CD4-positive, alpha-beta memory T cell (primary cell): ENCODE measurements at places on chromosomes 6 and 20. TPM values are rescaled to one million over a fixed set of nuclear protein-coding genes. Genes with fewer than 3 reads are reported as not detected.
A peak's percentile ranks its signal among the peaks of the same experiment; 100 is the strongest.

GRCh38 chr6:24951811-24952299 lies 16.1 kb upstream of the RIPOR2 start:
- peak overlapping the region; percentile 51 for H3K27ac ChIP-seq
- H3K4me1 ChIP-seq = peaks cover 100% of the 10 kb centered on the region
- no peaks in the 10 kb centered on the region for H3K36me3 ChIP-seq
- peak overlapping the region; percentile 47 for H3K4me3 ChIP-seq
- DNase-seq = peak; percentile 81

Gene SLX4IP
- total RNA-seq = 6.3 TPM

DNA sequence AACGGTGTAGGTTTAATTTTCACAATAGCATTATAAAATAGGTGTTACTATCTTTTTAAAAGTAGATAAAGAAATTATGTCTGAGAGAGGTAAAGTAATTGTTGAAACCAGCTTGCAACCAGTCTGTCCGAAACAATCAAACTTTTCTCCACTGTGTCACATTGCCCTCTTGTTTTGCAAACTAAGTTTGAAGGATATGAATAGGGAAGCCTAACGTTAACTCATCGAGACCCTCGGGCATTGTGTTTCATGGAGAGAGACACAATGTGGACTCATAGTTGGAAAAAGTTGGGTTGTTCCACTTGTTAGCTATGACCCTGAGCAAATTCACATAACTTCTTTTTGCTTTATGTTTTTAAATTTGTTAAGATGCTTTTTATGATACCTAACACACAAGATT lies 254.4 kb upstream of the IMPG1 start:
- H3K27ac ChIP-seq = no peak overlapping the region
- H3K4me3 ChIP-seq = no peak overlapping the region
- no peak for DNase-seq
- H3K27me3 ChIP-seq = no peaks in the 10 kb centered on the region
- H3K4me1 ChIP-seq = no peaks in the 10 kb centered on the region

Gene SCRT2
- total RNA-seq = not detected

GRCh38 chr20:48800177-48800576 lies 27.6 kb downstream of the PREX1 start:
- H3K4me3 ChIP-seq = no peak overlapping the region
- H3K4me1 ChIP-seq = peaks cover 97% of the 10 kb centered on the region
- no peaks in the 10 kb centered on the region for H3K27me3 ChIP-seq
- H3K27ac ChIP-seq = no peak overlapping the region

Gene SH3BGRL2
- total RNA-seq = 0.50 TPM

GRCh38 chr20:9071976-9072726 lies 3.3 kb downstream of the PLCB4 start:
- no peak for DNase-seq
- no peak overlapping the region for H3K27ac ChIP-seq

Gene VNN1
- 0.11 TPM for total RNA-seq

GRCh38 chr6:103723438-103724322 lies 1136.0 kb downstream of the HACE1 start:
- no peaks in the 10 kb centered on the region for H3K4me1 ChIP-seq
- DNase-seq = no peak
- H3K27ac ChIP-seq = no peak overlapping the region
- H3K27me3 ChIP-seq = no peaks in the 10 kb centered on the region
- H3K4me3 ChIP-seq = no peak overlapping the region

Gene PTK6
- not detected for total RNA-seq

Gene SNAP91
- not detected for total RNA-seq

GRCh38 chr6:143621876-143622605 lies 55.7 kb upstream of the PHACTR2 start:
- H3K4me1 ChIP-seq = peaks cover 29% of the 10 kb centered on the region
- H3K4me3 ChIP-seq = no peak overlapping the region
- H3K27ac ChIP-seq = no peak overlapping the region
- H3K27me3 ChIP-seq = no peaks in the 10 kb centered on the region
- DNase-seq = no peak

Gene EDEM2
- 27.6 TPM for total RNA-seq

- no peaks in the 10 kb centered on the region for H3K4me1 ChIP-seq
- H3K27me3 ChIP-seq = no peaks in the 10 kb centered on the region
- H3K36me3 ChIP-seq = no peaks in the 10 kb centered on the region
- H3K4me3 ChIP-seq = no peak overlapping the region
- no peak for DNase-seq
These were observed 52.3 kb upstream of the UTRN start for GRCh38 chr6:144232832-144233230.

Gene SPTLC3
- 0.26 TPM for total RNA-seq

- no peaks in the 10 kb centered on the region for H3K27me3 ChIP-seq
- no peak for DNase-seq
- H3K4me1 ChIP-seq = no peaks in the 10 kb centered on the region
- H3K27ac ChIP-seq = no peak overlapping the region
- H3K4me3 ChIP-seq = no peak overlapping the region
- no peaks in the 10 kb centered on the region for H3K36me3 ChIP-seq
These were observed 23.5 kb downstream of the SLC17A4 start for GRCh38 chr6:25777856-25778649.

GRCh38 chr6:74891349-74891831 lies 314.5 kb downstream of the COL12A1 start:
- no peaks in the 10 kb centered on the region for H3K36me3 ChIP-seq
- H3K27ac ChIP-seq = no peak overlapping the region
- no peaks in the 10 kb centered on the region for H3K4me1 ChIP-seq
- no peak for DNase-seq
- no peak overlapping the region for H3K4me3 ChIP-seq

Gene CENPB
- 52.2 TPM for total RNA-seq

Gene NOX3
- not detected for total RNA-seq

DNA sequence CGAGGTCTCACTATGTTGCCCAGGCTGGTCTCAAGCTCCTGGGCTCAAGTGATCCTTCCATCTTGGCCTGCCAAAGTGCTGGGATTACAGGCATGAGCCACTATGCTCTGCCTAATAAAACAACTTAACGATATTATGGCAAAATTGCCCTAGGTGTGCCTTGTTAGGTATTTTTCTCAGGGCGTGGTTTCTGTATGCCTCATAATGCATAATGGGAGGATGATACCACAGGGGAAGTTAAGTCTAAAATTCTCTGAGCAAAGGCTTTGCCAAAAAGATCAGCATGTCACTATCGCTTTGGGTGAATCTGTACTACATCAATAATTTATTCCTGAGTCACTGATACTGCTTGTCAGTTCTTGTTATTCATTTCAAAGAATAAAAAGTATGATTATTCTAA lies 15.9 kb upstream of the LOC128125822 start:
- no peak overlapping the region for H3K4me3 ChIP-seq
- no peaks in the 10 kb centered on the region for H3K27me3 ChIP-seq
- no peaks in the 10 kb centered on the region for H3K36me3 ChIP-seq
- H3K4me1 ChIP-seq = no peaks in the 10 kb centered on the region

DNA sequence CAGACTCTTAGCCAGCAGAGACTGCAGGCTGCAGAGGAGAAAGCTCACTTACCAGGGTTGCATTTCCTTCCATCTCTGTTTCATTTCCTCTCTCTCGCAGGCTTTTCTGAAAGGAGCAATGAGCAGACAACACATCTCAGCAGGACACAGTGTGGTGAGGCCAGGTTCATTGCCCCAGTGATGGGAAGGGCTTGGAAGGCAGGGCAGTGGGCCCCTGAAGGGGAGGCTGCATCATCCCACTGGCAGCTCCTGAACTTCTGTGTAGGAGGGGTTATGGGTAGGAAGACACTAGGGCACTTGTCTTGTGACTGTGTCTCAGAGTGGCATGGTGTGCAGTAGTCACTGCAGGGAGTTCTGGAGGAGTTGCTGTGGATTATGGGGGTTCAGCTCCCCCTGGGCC lies 246.8 kb downstream of the QKI start:
- no peaks in the 10 kb centered on the region for H3K4me1 ChIP-seq
- no peaks in the 10 kb centered on the region for H3K36me3 ChIP-seq
- no peak overlapping the region for H3K27ac ChIP-seq

DNA sequence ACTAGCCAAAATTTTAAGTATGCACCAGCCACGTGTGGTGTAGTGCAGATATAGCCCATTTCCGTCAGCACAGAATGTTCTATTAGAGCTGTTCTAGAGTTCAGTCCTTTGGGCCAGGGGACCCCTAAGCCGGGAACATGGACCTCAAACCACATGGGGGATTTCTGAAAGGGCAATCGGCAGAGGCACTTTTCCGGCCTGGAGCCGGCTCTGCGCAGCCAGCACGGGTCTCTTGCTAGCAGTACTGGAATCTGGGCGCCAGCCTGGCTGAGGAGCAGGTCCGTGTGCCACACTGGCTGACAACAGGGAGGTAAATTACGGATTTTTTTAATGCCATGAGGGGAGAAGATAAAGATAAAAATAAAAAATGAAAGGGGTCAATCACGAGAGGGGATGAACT lies 120.5 kb downstream of the SULF2 start:
- DNase-seq = no peak
- no peaks in the 10 kb centered on the region for H3K27me3 ChIP-seq
- H3K27ac ChIP-seq = no peak overlapping the region
- H3K4me1 ChIP-seq = peaks cover 4% of the 10 kb centered on the region
- H3K4me3 ChIP-seq = no peak overlapping the region

Gene SLC4A11
- 0.83 TPM for total RNA-seq

- H3K36me3 ChIP-seq = no peaks in the 10 kb centered on the region
- DNase-seq = no peak
- no peaks in the 10 kb centered on the region for H3K27me3 ChIP-seq
- no peak overlapping the region for H3K4me3 ChIP-seq
- no peak overlapping the region for H3K27ac ChIP-seq
These were observed 16.8 kb downstream of the RALY start for GRCh38 chr20:34010405-34010931.

- H3K27me3 ChIP-seq = no peaks in the 10 kb centered on the region
- DNase-seq = no peak
- no peak overlapping the region for H3K4me3 ChIP-seq
- peaks cover 10% of the 10 kb centered on the region for H3K4me1 ChIP-seq
- no peaks in the 10 kb centered on the region for H3K36me3 ChIP-seq
- H3K27ac ChIP-seq = no peak overlapping the region
These were observed 29.6 kb downstream of the PCNA start for GRCh38 chr20:5090191-5090590.

DNA sequence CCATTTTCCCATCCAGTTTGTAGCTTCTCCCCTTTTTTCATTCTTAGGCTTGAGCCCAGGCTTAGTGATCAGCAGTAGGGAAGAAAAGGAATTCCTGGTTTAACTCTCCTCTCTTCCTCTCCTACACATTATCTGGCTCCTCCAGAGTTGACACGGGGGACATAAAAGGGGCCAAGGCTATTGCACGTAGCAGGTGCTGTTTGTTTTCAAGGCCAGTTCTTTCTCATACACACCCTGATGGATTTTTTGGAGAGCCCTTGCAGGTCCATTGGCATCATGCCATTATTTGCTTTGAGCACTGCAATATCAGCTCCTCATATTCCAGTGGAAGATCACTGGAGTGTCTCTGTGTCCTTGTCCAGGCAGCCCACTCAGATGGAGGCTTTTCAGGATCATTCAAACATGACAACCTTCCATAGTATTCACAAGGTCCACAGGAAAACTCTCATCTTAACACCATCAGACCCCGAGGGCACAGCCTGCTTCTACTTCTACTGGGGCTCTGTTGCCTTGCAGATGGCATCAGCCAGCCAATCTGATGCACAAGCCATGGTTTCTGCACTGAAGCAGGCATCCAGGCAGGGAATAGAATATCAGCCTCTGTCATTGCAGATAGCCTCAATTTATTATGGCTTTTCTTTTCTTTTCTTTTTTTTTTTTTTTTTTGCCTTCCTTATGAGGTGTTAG lies 18.8 kb downstream of the PLCB4 start:
- H3K4me1 ChIP-seq = no peaks in the 10 kb centered on the region
- H3K4me3 ChIP-seq = no peak overlapping the region
- H3K27me3 ChIP-seq = no peaks in the 10 kb centered on the region

DNA sequence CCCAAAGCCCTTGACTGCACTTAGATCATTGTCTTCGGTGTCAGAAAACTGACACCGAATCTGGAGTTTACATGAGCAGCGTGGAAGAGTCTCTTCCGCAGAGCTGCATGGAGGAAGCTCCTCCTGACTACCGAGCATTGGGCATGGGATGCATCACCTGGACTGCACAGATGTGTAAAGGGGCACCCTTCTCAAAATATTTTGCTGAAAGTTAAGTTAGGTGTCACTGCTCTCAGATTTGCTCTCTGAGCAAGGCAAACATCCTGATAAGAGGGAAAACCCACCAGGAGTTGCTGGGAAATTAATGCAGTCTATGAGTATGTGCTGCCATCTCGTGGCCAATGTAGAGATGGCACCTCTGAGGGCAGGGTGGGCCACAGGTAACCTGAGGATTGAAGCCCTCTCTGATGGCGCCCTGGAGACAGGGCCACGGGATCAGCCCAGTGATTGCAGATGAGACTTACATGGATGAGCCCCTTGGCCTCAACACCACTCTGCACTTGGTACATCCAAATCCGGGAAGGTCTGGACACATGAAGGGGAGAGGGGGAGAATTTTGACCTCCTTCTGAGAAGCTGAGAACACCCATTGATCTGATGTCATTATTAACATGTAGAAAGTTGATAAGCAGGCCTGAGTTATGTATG lies 129.9 kb downstream of the LPA start:
- DNase-seq = peak; percentile 45
- H3K27me3 ChIP-seq = no peaks in the 10 kb centered on the region
- no peak overlapping the region for H3K27ac ChIP-seq
- peaks cover 8% of the 10 kb centered on the region for H3K4me1 ChIP-seq
- H3K36me3 ChIP-seq = no peaks in the 10 kb centered on the region

DNA sequence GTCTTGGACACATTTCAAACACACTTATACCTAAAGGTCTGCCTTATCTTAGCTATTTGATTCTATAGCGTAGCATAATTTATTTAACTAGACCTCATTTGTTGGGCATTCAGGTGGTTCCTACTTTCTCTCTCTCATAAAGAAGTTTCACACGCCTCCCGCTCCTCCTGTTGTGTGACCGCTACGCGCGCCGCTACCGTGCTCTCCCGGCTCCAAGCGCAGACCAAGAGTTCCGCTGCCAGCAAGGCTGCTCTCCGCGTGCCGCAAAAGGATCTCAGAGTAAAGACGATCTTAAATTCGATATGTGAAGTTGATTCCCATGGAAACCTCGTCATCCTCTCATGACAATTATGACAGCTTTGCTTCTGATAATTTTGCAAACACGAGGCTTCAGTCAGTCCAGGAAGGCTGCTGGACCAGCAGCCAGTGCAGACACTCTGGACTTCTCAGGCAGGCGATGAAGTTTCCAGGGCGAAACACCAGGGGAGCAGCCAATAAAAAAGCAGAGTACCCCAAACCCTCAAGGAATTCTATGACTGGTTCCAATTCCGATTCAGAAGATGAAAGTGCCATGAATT lies 20.4 kb downstream of the PRSS16 start:
- H3K27ac ChIP-seq = no peak overlapping the region
- H3K4me3 ChIP-seq = no peak overlapping the region
- H3K36me3 ChIP-seq = no peaks in the 10 kb centered on the region
- H3K4me1 ChIP-seq = no peaks in the 10 kb centered on the region
- no peak for DNase-seq

GRCh38 chr20:60867589-60867988 lies 384.5 kb upstream of the CDH4 start:
- H3K36me3 ChIP-seq = no peaks in the 10 kb centered on the region
- no peak overlapping the region for H3K4me3 ChIP-seq
- no peak overlapping the region for H3K27ac ChIP-seq
- no peaks in the 10 kb centered on the region for H3K4me1 ChIP-seq

GRCh38 chr6:146289816-146290588 lies 253.6 kb upstream of the RAB32 start:
- no peak overlapping the region for H3K27ac ChIP-seq
- no peaks in the 10 kb centered on the region for H3K36me3 ChIP-seq
- H3K4me3 ChIP-seq = no peak overlapping the region
- no peaks in the 10 kb centered on the region for H3K27me3 ChIP-seq
- no peak for DNase-seq
